ENCODE measurements at places on chromosomes 3 and 15.

DNA sequence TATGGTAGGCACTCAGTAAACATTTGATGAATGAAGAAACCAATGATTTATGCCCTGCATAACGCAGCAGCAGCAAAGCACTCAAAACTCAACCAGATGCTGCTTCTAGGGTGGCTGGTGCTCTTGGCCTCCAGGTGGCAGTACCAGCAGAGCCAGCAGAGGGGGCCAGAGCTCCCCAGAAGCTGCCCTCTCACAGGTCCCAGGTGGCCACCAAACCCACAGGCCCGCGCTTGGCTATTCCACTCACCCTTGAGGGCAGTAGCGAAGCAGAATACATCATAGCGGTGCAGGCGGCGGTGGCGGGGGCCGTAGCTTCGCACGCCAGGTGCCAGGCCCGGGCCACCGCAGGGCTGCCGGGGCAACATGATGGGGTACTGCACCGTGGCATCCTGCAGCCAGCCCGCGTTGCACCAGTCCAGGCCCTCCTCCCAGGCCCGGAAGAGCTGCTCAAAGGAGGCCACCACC is 16.6 kb downstream of the HAPLN3 start:
- peak; percentile 64 for DNase-seq

GRCh38 chr3:32438596-32439344 is 47.1 kb downstream of the CMTM7 start:
- peak; percentile 58 for DNase-seq

GRCh38 chr15:87602371-87602770 is 654.2 kb downstream of the NTRK3 start:
- no peak for DNase-seq

DNA sequence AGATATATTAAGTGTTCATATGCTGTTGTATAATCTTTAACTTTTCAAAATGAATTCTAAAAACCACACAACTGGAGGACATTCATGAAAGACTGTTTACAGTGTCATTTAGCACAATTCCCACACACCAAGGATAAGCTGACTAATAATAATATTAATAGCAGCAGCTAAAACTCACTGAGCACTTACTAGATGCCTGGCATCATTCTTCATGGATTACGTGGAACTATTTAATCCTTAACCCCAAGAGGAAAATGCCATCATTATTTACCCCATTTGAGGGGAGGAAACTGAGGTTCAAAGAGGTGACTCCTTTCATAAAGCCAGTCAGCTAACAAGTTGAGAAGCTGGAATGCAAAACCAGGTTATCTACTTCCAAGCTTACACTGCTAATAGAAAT is 77.0 kb downstream of the TMEM108 start:
- DNase-seq: no peak

GRCh38 chr15:59371458-59372351 is 966 bp downstream of the MYO1E start:
- DNase-seq: peak; percentile 4

- DNase-seq: no peak
These were observed 22.5 kb downstream of the SLC24A1 start for GRCh38 chr15:65644282-65644681.

- no peak for DNase-seq
These were observed 801 bp upstream of the CDAN1 start for GRCh38 chr15:42737529-42738328.

GRCh38 chr3:196431181-196432136 is 768 bp downstream of the UBXN7 start:
- DNase-seq: peak; percentile 18

- no peak for DNase-seq
These were observed 4.1 kb upstream of the GCSAM start for GRCh38 chr3:112136959-112137693.

Data from stimulated activated effector memory CD8-positive, alpha-beta T cell treated with anti-CD3 and anti-CD28 coated beads, Interleukin-12 subunit alpha, Interleukin-12 subunit beta, amount 100 ng/mL, for 72 hours (primary cell).